ENCODE measurements at places on chromosomes 16 and 17.

GRCh38 chr16:87880117-87880696, 10.9 kb upstream of the SLC7A5 start:
- no peak for DNase-seq

DNA sequence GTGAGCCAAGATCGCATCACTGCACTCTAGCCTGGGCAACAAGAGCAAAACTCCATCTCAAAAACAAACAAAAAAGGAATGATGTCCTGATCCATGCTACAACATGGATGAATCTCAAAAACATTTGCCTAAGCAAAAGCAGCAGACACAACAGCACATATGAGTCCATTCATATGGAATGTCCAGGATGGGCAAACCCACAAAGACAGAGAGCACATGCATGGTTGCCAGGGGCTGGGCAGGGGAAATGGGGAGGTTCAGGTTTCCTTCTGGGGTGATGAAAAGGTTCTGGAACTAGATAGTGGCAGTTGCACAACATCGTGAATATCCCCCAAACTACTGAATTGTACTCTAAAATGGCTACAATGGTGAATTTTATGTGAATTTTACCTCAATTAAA, 35.3 kb upstream of the RAI1 start:
- no peak for DNase-seq

DNA sequence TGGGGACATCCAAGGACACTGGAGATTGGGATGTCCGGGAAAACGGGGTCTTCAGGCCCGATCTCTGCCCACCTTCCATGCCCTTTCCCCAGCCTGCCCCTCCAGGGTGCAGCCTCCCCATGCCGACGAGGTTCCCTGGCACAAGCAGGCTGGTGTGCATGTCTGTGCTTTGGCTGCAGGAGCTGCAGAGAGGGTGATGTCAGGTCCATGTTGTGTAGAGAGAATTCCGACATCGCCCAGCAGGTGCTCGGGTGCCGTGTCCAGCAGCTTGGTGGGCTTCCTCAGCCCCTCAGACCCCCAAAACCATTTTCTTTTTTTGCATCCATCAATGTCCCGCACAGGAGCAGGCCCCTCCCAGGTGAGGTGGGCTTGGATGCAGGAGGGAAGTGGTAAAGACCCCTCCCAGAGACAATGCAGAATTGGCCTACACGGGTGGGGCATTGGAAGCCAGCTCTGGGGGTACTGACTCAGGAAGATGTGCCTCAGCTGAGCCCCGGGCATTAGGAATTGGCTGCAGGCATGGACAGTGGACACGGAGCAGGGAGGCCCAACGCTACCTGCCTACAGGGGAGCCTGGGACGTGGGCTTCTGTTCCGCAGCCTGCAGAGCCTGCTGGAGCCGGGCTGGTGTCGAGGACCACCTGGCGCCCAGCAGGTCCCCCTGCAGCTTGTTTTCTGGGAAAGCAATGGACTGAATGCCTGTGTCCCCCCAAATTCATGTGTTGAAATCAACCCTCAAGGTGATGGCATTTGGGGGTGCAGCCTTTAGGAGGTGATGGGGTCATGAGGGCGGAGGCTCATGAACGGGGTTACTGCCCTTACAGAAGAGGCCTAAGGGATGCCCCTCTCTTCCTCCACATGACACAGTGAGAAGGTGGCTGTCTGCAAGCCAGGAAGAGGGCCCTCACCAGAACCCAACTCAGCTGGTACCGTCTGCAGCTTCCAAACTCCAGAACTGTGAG, 97.5 kb downstream of the METRNL start:
- DNase-seq, result no peak

DNA sequence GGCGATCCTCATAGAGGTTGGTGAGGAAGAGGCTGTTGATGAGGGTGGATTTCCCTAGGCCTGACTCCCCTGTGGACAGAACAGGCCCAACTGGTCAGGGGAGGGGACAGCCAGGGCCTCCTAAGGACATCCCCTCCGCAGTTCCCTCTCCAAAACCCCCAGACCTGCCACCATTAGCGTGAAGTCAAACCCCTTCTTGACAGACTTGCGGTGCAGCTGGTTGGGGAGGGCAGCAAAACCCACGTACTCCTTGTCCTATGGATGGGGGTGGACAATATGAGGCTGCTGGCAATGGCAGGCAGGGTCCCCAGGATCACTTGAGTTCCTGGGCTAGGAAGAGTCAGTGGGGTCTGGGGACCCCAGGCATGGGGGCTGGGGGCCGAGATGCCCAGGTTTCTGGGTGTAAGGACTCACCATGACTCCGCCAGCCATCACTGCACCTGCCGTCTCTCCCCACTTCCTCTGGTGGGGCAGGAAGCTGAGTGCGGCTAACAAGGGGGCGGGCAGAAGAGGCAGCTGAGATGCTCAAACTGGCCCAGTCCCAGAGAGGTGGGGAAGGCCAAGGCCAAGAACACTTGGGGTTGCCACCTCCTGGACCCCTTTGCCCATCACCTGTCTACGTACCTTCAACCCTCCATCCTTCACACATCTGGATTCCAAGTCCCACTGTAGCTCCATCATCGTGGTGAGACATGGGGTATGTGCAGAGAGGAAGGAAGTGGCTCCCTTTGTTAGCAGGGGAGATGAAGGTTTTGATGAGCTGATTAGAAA, at the start of gene SEPTIN1:
SEPTIN1 (minus strand) TSS at position 451 of the 771 bp plus-strand sequence; CDS start at position 432, 19 bp downstream.
- peak; percentile 66 for DNase-seq

- no peak for DNase-seq
These were observed 60.4 kb upstream of the TOB1 start for GRCh38 chr17:50926523-50926922.

- no peak for DNase-seq
These were observed 134.5 kb upstream of the CHMP6 start for GRCh38 chr17:80856863-80857755.

GRCh38 chr16:57982385-57982784, 11.5 kb upstream of the CNGB1 start:
- no peak for DNase-seq

DNA sequence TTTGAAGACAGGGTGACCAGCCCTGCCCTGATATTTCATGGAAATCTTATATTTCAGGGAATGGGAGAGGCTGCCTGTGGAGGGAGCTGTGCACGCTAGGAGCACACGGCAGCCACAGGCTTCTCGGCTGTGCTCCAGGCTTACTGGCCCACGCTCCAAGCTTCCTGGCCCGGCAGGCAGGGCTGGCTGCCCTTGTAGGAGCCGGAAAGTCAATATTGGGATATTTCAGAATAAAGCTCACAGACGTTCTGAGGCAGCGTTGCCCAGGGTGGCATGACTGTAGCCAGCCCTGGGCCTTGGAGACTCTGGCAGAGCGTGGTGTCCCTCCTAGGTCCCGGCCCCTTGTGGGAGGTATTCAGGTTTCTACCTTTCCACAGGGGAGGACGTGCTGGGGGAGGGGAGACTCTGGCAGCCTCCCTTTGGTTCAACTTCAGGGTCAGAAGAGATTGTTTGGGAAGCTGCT, 95.6 kb downstream of the NPIPB11 start:
- DNase-seq, result no peak

- no peak for DNase-seq
These were observed 416.7 kb downstream of the WWOX start for GRCh38 chr16:78516006-78516736.

DNA sequence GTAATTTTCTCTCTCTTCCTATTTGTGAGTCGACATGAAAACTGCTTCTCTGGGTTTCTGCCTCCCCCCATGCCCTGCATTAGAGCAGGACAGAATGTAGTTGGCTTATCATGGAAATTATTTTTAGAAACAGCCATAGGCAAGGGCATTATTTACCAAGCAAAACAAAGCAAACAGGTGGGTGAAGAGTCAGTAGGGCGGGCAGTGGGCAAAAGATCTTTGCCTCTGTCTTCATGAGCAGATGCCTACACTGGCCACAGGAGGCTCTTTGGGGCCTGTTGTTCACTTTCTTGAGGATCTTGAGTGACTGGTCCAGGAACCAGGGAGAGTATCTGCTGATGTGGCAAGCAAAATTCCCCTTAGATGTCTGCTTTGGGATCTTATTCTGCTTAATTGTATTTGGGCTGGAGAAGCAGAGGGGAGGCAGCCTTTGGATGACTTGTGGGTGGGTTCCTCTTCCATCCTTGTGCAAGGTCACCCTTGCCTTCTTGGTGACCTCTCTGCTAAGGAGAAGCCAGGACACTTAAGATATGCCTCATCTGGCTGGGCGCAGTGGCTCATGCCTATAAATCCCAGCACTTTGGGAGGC, 42.5 kb upstream of the CLEC19A start:
- DNase-seq, result no peak

DNA sequence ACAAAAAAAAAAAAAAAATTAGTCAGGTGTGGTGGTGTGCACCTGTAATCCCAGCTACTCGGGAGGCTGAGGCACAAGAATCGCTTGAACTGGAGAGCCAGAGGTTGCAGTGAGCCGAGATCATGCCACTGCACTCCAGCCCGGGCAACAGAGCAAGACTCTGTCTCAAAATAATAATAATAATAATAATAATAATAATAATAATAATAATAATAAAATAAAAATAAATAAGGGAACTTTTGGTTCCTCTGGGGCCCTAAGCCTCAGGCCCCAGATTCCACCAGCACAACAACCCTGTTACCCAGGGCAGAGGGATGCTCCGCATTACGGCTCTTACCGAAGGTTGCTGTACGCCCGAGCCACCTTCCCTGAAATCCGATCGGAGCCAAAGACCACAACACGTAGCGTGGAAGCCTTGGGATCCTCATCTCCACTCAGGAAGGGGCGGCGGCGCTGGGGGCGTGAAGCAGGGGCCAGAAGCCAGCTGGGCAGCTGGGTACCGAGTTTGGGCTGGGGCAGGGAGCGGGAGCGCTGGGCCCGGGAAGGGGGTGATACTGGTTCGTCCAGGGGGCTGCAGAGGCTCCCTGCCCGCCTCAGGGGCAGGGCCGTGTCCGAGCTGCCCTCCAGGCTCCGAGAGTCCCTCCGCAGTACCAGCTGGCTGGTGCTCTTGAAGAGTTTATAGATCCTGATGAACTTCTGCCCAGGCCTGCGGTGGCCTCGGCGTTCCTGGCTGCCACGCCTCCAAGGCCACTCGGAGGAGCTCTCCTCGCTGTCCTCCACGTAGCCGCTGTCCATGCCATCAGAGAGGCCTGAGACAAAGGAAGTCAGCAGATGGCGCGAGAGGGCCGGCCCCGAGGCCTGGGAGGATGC, 20.6 kb upstream of the PIK3R6 start:
- DNase-seq, result no peak

DNA sequence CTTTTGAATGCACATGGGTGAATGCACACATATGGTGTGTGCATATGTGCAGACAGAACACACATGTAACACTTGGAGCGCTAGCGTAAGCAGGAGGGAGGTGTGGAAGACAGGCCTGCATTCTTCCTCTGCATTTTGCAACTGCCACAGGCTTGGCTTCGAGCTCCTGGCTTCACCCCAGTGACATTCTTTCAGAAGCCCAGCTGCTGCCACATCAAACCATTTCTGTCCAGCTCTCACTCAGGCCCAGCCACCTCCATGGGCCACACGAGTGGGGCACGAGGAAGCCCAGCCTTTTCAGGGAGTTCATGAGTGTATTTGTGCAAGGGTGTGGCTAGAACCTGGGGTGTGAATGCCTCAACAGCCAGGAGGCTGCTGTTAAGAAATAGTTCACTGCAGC, 18.8 kb downstream of the LGALS3BP start:
- DNase-seq, result no peak

- DNase-seq, result no peak
These were observed 7.8 kb downstream of the CDRT15 start for GRCh38 chr17:14228903-14229302.

DNA sequence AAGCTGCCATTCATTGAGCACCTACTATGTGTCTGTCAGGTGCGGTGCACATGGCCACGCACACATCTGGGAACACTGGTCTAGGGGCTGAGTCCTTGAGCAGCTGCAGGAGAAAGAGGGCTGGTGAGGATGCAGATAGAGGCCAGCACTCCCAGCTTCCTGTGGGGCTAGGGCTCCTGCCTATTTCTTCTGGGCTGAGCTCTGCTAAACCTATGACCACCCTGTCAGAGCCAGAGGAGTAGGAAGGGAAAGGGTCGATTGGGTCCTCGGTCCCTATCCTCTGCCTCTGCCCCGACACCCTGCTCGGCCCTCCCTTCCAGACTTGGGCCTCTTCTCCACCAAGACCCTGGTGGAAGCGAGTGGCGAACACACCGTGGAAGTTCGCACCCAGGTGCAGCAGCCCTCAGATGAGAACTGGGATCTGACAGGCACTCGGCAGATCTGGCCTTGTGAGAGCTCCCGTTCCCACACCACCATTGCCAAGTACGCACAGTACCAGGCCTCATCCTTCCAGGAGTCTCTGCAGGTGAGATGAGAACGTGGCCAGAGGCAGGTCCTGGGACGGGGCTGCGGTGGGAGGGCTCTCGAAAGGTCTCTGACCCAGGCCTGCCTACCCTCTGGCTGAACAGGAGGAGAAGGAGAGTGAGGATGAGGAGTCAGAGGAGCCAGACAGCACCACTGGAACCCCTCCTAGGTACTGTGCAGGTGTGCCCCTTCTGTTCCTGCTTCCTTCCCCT, 4.0 kb upstream of the TMEM88 start:
- DNase-seq, result no peak

DNA sequence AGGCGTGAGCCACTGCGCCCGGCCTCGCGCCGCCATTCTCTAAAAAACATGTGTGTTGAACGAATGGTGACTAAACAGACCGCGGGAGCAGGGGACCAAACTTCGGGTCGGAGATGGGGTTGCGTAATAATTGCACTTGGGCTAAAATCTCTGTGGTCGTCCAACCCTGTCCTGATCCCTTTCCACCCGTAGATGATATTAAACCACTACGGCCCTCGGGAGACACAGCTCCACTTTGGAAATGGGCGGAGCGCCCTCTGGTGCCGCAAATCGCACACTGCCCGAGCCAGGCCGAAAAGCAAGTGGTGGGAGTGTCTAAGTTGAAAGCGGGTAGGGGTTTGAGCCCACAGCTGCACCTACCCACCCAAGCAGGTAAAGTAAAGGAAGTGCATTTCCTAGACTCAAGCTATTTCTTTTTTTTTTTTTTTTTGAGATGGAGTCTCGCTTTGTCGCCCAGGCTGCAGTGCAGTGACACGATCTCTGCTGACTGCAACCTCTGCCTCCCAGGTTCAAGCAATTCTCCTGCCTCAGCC, 17.0 kb downstream of the CAVIN1 start:
- DNase-seq, result peak; percentile 71

DNA sequence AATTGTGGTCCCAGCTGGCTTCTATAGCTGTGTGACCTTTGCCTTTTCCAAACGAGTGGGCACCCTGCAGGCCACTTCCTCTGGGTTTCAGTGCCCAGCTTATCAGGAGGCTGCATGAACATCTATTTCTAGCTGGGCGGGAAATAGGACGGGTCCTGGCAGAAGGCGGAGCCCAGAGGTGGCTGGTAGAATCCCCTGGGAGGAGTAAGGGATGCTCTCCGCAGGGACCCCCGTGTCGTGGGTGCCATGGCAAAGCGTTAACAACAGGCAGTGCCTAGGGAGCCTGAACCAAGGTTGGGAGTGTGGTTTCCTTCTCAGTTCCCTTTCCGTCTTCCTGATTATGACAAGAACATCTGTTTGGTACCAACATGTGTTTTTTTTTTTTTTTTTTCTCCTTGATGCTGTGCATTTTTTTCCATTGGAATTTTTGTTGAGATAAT, 58.2 kb downstream of the PLCG2 start:
- no peak for DNase-seq

- DNase-seq, result no peak
These were observed 18.4 kb downstream of the CDC27 start for GRCh38 chr17:47170710-47171109.

- DNase-seq, result no peak
These were observed 34.5 kb downstream of the ABCC1 start for GRCh38 chr16:15983898-15984297.

GRCh38 chr16:68385371-68385770, 62.9 kb downstream of the SMPD3 start:
- no peak for DNase-seq

GRCh38 chr16:10266809-10267208, 84.6 kb upstream of the GRIN2A start:
- DNase-seq, result no peak

GRCh38 chr16:3731126-3731935, 14.0 kb upstream of the TRAP1 start:
- DNase-seq, result no peak

Measured in stimulated activated CD4-positive, alpha-beta T cell treated with anti-CD3 and anti-CD28 coated beads, Interleukin-4, amount 100 ng/mL, for 48 hours (primary cell).